ENCODE measurements at places on chromosomes 4 and X. TPM values are rescaled to one million over a fixed set of nuclear protein-coding genes. Genes with fewer than 3 reads are reported as not detected.
A peak's percentile ranks its signal among the peaks of the same experiment; 100 is the strongest.

SATL1 gene
- polyA plus RNA-seq = not detected

GATA1 gene
- polyA plus RNA-seq = not detected

TCEAL2 gene
- polyA plus RNA-seq = 0.53 TPM

SLC6A14 gene
- not detected for polyA plus RNA-seq

DNA sequence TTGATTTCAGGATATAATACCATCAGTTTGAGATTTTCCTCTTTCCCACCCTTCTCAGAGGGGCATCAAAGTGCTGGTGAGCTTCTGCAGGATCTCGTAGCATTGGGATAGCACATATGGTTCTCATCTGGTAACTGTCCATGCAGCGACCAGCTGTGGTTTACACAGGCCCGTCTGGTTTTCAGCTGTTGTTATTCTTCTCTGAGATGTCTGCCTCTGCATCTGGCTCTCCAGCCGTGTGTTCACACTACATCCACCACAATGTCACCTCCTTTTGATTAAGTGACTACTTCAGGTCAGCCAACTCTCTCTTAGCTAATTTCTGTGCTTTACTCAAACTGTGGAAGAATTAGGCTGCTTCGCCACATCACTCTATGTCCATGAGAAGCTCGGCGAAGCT is 676.7 kb upstream of the TENM3 start:
- no peak for DNase-seq

GRCh38 chrX:103363046-103363445 is 6.7 kb downstream of the TCEAL9 start:
- no peak for DNase-seq

- DNase-seq = peak; percentile 54
These were observed 863 bp upstream of the FAM193A start for GRCh38 chr4:2535376-2536192.

GRCh38 chrX:135200297-135200696 is 29.1 kb upstream of the CT55 start:
- DNase-seq = no peak

GRCh38 chr4:41619161-41619560 is 81.2 kb downstream of the LIMCH1 start:
- no peak for DNase-seq

Measured in heart left ventricle (tissue), 16 donors.